GM12891 (cell line): ENCODE measurements at places on chromosomes 7 and 10.

GRCh38 chr7:4689668-4690067 lies 7.6 kb downstream of the FOXK1 start:
- DNase-seq, result no peak

GRCh38 chr7:44182827-44183226 lies 6.4 kb downstream of the GCK start:
- DNase-seq, result no peak

DNA sequence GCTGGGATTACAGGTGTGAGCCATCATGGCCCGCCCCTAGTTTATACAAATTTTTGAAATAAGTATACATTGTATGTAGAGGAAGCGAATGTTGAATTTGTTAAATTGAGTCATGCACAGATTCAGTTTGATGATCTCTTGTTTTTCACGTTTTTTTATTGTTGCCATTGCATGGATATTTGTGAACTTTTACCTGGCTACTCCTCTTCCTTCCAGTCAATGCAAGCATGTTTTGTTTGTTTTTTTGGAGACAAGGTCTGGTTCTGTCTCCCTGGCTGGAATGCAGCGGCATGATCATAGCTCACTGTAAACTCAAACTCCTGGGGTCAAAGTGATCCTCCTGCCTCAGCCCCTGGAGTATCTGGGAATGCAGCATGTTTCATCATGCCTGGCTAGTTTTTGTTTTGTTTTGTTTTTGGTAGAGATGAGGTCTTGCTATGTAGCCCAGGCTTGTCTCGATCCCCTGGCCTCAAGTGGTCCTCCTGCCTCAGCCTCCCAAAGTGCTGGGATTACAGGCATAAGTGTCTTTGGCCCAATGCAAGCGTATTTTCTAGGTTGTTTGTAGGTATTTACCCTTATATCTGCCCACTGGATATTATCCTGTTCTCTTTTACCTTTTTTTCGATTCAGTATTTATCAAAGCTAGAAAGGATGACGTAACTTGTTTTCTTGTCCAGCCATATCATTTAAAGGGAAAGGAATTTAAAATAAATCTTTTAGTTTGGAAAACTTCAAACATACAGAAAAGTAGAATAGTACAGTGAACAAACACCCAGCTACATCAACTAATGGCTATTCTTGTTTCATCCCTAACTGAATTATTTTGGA lies 11.0 kb downstream of the LCOR start:
- no peak for DNase-seq

GRCh38 chr10:44264244-44264643 lies 120.7 kb downstream of the CXCL12 start:
- no peak for DNase-seq

DNA sequence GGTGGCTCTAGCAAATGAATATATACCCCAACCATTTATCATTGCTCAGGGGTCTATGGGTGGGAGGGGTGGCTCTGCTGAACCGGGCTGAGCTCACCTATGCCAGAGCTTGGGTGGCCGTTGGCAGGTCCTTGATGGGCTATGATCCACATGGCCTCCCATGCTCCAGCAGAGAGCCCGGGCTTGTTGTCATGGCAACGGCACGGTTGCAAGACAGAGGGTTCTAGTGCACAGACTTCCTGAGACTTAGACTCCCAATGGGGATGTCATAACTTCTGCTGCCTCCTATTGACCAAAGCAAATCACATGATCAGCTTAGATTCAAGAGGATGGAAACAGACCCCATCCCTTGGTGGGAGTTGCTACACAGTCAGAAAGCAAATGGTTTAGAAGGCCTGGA lies 36.4 kb upstream of the CARD11 start:
- DNase-seq, result no peak

GRCh38 chr7:18558503-18558902 lies 63.0 kb downstream of the HDAC9 start:
- no peak for DNase-seq

GRCh38 chr10:18260310-18260922 lies 120.2 kb downstream of the CACNB2 start:
- DNase-seq, result no peak

- no peak for DNase-seq
These were observed 41.2 kb downstream of the LRRC18 start for GRCh38 chr10:48898426-48898825.

GRCh38 chr7:30469303-30469702 lies 9.3 kb downstream of the NOD1 start:
- DNase-seq, result no peak

- DNase-seq, result no peak
These were observed 1.3 kb upstream of the CALCR start for GRCh38 chr7:93575555-93576399.

GRCh38 chr10:23656735-23657134 lies 217.9 kb downstream of the OTUD1 start:
- DNase-seq, result no peak
